ENCODE measurements at places on chromosomes 12 and 14. TPM values are rescaled to one million over a fixed set of nuclear protein-coding genes. Genes with fewer than 3 reads are reported as not detected.

GRCh38 chr14:24036169-24036962, 15.4 kb upstream of the CARMIL3 start:
- DNase-seq, result peak; percentile 72
- peaks cover 3% of the 10 kb centered on the region for H3K36me3 ChIP-seq
- peaks cover 14% of the 10 kb centered on the region for H3K4me1 ChIP-seq

DNA sequence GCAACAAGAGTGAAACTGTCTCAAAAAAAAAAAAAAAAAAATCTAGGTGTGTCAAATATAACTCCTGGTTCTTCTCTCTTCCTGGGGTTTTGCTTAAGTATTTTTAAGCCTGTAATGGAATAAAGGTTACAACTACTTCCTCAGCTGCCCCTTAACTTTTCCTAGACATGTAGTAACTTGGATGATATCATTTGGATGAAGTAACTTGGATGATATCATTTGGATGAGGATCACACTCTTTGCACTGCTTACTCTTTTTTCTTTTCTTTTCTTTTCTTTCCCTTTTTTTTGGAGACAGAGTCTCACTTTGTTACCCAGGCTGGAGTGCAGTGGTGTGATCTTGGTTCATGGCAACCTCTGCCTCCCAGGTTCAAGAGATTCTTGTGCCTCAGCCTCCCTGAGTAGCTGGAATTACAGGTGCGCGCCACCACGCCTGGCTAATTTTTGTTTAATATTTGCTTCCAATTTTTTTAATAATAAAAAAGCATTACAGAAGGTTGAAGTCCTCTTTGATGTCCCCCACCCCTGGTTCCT, 775 bp upstream of the FAM186A start:
- DNase-seq, result no peak
- no peak overlapping the region for H3K4me3 ChIP-seq
- no peak overlapping the region for H3K27ac ChIP-seq
- H3K36me3 ChIP-seq, result peaks cover 7% of the 10 kb centered on the region
- H3K4me1 ChIP-seq, result peaks cover 15% of the 10 kb centered on the region

DNA sequence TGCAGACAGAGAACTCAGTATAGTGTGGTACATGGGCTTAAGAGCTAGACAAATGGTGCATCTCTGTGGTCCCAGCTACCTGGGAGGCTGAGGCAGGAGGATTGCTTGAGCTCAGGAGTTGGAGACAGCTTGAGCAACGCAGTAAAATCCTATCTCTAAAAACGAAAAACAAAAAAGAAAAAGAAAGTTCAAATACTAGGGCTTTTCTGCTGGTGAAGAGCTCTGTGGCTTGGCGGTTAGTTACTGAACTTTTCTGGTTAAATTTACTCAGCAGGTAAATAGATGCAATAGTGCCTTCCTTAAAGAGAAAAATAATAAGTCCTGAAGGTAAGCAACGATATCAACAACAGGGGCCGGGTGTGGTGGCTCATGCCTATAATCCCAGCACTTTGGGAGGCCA, 31.4 kb upstream of the RAP1B start:
- no peaks in the 10 kb centered on the region for H3K27me3 ChIP-seq
- no peaks in the 10 kb centered on the region for H3K36me3 ChIP-seq
- peak overlapping the region; percentile 53 for H3K27ac ChIP-seq
- peaks cover 7% of the 10 kb centered on the region for H3K4me1 ChIP-seq
- DNase-seq, result no peak

DNA sequence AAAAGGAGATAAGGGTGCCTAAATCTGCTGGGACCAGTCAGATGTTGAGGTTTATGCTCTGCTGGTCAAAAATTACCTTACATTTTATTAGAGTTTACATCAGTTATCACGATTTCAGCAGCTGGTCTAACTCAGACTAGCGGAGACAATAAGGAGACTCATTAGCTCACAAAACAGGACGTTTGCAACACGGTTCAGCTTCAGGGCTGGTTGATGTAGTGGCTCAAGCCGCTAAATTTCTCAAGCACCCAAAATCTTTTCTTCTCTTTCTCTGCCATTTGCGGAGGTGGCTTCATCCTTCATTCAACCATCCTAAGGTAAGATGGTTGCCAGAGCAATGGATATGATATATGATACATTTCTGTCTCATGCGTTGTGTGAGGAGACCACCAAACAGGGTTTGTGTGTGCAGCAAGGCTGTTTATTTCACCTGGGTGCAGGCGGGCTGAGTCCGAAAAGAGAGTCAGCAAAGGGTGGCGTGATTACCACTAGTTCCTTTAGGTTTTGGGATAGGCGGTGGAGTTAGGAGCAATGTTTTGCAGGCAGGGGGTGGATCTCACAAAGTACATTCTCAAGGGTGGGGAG, 30.3 kb upstream of the CLIP1 start:
- H3K4me1 ChIP-seq, result peaks cover 40% of the 10 kb centered on the region
- peak; percentile 23 for DNase-seq
- H3K27me3 ChIP-seq, result no peaks in the 10 kb centered on the region
- peaks cover 4% of the 10 kb centered on the region for H3K36me3 ChIP-seq
- H3K4me3 ChIP-seq, result peak overlapping the region; percentile 55

GRCh38 chr12:94590428-94590827, 59.9 kb downstream of the TMCC3 start:
- no peaks in the 10 kb centered on the region for H3K4me1 ChIP-seq
- no peak overlapping the region for H3K4me3 ChIP-seq
- DNase-seq, result no peak
- H3K27ac ChIP-seq, result no peak overlapping the region
- peaks cover 4% of the 10 kb centered on the region for H3K27me3 ChIP-seq

DNA sequence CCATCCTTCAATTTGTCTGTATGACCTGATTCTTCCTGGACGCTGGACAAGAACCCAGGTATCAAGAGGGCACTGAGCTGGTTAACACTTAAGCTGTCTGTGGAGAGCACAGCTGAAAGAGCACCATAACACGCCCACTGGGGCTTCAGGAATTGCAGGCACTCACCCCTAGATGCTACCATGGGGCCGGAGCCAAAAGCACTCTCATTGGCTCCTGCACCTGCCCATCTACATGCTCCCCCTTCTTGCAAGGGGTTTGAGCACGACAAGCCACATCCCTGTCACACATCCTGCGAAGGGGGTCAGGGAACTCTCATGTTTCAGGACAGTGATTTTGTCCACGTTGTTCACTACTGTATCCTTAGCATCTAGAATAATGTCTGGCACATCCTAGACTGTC, 35.1 kb upstream of the TBC1D15 start:
- no peaks in the 10 kb centered on the region for H3K36me3 ChIP-seq
- no peaks in the 10 kb centered on the region for H3K4me1 ChIP-seq
- peaks cover 22% of the 10 kb centered on the region for H3K27me3 ChIP-seq
- no peak for DNase-seq
- H3K4me3 ChIP-seq, result no peak overlapping the region

GRCh38 chr12:49972641-49973360, at the start of gene AQP6:
AQP6 (plus strand) TSS chr12:49972947; CDS start chr12:49973174, 227 bp downstream.
- H3K27ac ChIP-seq, result no peak within 1 kb of the TSS
- H3K4me3 ChIP-seq, result no peak within 1 kb of the TSS

TMEM121 gene
- 9.6 TPM for total RNA-seq

Measured in activated CD4-positive, alpha-beta memory T cell treated with anti-CD3 and anti-CD28 coated beads, Interleukin-2, amount 10 ng/mL, durations not matched to agents 7 days and 5 days (primary cell).